ENCODE measurements at places on chromosomes 3 and 15. TPM values are rescaled to one million over a fixed set of nuclear protein-coding genes. Genes with fewer than 3 reads are reported as not detected.

The GPD1L gene
- total RNA-seq: 78.8 TPM

- DNase-seq: no peak
Measured at GRCh38 chr3:138344754-138345153, 3.6 kb upstream of the MRAS start.

DNA sequence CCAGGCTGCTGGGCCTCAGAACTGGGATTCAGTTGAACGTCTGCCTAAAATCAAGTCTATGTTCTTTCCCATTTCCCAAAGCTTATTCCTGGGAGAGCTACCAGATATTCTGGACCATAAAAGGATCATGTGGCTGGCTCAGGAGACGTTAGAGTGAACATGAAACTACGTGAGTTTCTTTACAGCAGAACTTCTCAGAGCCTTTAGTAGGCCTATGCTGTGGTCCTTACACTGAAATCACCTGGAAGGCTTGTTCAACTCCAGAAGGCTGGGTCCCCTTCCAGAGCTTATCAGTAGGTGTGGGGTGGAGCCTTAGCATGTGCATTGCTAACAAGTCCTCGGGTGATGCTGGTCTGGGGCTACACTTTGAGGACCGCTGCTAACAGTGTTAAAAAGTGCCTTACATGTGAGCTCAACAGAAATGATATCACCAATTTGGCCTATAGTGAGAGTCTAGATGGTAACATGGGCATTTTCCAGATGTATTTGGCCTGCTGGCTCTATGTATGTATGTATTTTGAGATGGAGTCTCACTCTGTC is 50.7 kb downstream of the LMCD1 start:
- no peak for DNase-seq

DNA sequence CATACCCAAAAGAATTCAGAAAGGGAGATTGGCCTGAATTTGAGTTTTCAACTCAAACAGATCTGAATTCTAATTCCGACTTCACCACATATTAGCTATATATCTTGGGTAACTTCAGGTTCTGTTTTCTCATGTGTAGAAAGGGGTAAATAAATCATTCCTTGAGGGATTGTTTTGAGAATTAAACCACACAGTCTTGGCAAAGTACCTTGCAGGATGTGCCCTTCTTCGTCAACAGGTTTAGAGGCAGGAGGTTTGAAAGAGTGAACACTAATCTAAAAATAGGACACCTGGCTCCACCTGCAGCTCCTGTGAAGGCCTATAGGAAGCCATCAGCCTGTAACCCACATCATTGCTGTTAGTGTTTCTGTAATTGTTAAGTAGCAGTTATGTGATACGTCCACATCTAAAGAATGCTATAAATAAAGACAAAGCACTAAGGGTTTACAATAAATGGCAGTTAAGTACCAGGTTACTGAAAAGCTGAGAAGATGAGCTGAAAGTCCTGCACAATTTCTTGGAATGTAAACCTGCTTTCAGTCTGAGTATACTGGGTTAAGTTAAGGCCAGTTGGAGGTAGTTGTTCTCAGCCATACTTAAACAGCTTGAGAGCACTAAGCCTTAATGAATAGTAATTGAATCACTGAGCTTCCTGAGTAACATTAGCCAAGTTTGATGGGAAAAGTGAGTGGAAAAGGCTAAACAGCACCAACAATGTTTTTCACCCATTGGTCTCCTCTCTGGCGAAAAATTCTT is 6.0 kb downstream of the CCDC80 start:
- DNase-seq: no peak

DNA sequence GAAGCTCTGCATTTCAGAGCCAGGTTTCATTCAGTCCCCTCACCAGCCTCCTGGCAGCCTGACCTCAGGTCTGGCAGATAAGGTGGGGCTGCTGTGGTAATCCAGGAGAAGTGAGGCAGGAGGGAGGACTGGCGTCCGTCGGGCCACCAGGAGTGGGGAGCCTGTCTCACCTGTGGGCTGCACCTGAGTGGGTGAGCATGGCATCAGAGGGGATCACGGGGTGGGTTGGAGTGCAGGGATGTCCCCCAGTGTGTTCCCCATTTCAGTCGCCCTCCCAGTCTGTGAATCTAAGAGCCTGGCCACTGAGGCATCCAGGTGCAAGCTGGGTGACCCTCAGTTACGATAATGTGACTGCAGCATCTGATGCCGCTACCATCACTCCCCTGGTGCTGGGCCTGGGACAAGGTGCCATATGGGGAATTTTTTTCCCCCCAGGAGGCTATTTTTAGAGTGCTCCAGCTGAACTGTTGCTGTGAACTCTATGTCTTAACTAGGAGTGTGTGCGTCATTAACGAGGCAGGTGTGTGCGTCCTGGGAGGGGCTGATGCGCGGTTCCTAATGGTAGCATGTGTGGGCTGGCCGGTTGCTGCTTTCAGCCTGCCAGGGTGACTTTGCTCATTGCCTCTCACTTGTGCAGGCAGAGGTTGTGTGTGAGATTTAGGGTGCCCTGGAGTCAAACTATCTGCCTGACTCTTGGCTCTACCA is 165.2 kb downstream of the SLCO3A1 start:
- DNase-seq: no peak

DNA sequence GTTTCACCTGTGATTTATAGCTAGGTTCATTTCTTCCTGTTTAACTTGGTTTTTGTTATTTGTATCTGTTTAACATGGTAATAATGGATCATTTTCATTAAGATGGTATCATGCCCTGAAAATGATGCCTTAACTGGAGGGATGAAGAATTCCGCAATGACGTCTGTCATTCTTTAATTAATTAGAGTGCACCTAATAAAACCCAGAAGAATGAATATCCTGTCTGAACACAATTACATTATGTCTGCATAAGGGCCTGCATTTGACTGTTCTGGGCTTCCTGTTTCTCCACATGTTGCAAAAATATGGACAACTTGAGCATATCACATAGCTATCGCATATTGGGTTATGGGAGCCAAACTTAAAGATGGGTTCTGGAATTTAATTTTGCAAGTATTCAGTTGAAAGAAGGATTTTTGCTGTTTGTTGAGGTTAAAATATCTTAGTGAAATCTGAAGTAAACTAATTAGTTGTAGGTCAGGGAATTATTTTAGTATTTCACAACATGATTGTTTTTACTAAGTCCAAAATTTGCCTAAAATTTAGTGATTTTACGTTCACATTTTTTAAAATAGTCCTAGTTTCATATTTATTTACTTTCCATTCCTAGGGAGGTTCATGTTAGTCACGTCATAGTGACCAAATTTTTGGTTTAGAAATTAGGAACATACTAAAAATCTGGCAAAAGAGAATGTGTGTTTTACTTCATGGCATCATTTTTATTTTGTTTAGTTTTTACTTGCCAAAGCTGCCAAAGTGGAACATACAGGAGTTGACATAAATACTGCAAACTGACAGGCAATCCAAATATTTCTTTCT is 321.0 kb upstream of the TGFBR2 start:
- no peak for DNase-seq

DNA sequence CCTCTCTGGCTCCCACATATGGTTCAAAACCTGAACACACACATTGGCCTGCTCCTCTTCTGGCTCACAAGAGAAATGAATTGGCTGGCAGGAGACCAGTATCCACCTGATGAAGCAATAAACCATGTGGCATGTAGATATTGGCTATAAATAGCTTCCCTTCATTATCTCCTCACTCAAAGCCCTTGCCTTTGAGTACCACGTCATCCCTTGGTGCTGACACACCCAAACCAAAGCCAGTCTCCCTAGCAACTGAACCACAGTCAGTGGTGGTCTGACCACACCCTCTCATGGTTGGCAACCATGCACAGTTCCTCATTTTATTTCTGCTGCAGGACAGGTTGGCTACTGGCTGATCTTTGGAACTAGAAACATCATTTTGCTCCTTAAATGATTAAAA is 98.8 kb downstream of the ZNF621 start:
- DNase-seq: no peak

The LSMEM2 gene
- total RNA-seq: 0.47 TPM

GRCh38 chr3:171173736-171174135 is 147.2 kb upstream of the SLC2A2 start:
- DNase-seq: peak; percentile 80

The LMOD3 gene
- 0.16 TPM for total RNA-seq

DNA sequence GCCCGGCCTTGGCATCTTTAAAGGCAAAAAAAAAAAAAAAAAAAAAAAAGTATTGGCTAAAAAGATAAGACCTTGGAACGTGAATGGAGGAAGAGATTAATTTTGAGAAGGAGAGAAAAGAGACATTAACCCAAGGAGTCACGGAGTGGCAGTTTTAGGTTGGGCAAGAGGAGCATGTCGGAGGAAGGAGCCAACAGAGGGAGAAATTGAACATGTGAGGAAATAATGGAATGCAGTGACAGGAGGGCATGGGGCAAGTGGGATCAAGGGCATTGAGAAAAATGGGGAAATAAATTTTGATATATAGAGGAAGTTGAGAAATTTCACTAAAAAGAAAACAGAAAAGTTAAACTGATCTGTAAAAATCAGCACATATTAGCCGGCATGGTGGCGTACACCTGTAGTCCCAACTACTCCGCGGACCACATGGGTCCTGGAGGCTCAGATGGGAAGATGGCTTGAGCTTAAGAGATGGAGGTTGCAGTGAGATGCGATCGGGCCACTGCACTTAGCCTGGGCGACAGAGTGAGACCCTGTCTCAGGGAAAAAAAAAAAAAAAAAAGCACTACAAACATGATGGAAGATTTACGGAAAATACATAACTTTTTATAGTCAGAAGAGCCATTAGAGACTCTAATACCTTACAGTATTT is 1.2 kb downstream of the HAUS2 start:
- no peak for DNase-seq

- no peak for DNase-seq
Measured at GRCh38 chr15:73986776-73987056, 5.4 kb downstream of the STOML1 start.

DNA sequence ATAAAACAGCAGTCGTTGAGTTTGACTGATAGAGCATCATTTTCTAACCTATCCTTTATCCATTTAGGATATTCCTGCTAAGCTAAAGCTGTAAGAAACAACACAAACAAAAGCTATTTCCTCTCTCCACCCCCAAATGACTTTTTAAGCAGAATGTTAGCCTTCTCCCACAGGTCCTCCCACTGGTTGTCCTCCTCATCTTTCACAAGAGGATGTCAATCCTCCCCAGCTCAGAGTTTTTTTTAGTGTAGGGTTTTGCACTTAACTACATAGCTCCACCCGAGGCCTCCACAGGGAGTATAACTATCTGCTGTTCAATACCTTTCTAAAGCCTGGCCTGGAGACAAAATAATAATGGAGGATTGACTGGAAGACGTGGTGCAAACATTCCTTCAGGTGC is 7.8 kb downstream of the SETMAR start:
- no peak for DNase-seq

DNA sequence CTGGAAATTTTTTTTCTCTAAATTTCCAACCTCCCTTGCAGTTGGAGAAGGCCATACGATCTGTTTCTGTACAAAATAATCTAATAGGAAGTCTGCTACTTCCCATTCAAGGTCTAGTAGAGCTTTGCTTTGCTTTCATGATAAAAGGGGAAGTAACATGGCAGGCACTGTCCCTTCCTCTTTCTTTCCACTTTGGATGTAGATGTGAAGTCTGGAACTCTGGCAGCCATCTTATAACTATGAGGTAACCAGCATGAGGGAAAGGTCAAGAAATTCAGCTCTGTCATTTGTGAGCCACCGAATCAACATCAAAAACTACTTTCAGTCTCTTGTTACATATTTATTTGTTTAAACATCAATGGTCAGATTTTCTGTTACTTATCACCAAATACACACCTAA is 156.3 kb downstream of the MTHFS start:
- no peak for DNase-seq

DNA sequence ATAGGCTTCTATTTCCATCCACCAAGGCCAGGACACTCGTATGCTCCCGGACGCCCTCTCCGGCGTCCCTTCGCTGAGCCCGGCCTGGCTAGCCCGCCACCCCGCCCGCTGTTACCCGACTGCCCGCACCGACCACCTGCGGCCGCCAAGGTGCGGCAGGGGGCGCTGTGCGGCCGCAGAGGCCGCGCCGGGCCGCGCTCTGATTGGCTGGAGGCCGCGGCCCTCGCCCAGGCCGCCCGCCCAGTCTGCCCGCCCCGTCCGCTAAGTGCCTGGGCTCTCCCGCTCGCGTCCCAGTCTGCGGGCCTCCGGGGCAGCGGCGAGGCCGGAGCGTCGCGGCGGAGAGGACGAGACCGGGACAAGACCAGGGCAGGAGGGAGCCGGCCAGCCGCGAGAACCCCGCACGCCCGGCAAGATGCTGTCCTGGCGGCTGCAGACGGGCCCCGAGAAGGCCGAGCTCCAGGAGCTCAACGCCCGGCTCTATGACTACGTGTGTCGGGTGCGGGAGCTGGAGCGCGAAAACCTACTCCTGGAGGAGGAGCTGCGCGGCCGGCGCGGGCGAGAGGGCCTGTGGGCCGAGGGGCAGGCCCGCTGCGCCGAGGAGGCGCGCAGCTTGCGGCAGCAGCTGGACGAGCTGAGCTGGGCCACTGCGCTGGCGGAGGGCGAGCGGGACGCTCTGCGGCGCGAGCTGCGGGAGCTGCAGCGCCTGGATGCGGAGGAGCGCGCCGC is at the start of gene SYNM:
TSS of gene SYNM (plus strand) at position 293 of the 726 bp plus-strand sequence. CDS start at position 413, 120 bp downstream.
- DNase-seq: peak; percentile 79

The ADGRG7 gene
- not detected for total RNA-seq

The CCR8 gene
- total RNA-seq: not detected

GRCh38 chr3:13167829-13168228 is 94.6 kb upstream of the IQSEC1 start:
- no peak for DNase-seq

DNA sequence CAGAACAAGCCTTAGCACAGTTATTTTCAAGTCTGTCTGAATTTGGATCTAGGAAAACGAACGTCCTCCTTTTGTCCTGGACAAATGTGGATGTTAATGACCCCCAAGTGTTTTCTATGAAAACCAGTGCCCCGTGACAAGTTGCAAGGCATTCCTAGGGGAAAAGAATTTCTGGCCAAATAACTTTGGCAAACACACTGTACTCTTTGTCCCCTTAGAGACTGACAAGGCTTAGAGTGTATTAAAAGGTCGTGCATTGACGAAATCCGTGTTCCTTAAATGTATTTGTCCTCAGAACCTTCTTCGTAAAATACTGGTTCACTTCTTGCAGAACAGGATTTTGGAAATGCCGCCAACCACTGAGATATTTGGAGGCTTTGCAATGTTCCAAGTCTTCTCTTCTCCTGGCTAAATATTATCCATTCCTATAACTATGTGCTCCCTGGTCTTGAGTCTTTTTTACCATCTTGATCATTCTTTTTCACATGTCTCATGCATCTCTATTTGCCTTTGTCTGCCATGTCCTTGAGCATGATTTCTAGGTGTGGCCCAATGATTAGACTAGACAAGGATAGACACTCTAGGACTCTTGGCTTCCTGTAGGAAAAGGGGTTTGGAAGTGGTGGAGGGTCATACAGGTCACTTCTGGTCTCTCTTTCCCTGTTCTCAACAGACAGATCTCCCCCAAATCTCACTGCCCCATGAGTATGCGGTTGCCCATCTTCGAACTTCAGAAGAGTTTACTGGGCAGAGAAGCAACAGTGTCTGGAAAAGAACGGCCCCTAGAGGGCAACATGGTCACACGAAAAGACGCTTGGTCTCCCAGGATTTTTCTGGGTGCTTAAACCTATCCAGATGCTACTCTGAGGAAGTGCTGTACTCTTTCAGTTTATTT is 117.5 kb downstream of the EDEM1 start:
- DNase-seq: no peak

All from occipital lobe (tissue), 3 donors.